Mesothelial cell of epicardium (in vitro differentiated cells): ENCODE measurements at places on chromosomes 2 and 18. TPM values are rescaled to one million over a fixed set of nuclear protein-coding genes. Genes with fewer than 3 reads are reported as not detected.

DNA sequence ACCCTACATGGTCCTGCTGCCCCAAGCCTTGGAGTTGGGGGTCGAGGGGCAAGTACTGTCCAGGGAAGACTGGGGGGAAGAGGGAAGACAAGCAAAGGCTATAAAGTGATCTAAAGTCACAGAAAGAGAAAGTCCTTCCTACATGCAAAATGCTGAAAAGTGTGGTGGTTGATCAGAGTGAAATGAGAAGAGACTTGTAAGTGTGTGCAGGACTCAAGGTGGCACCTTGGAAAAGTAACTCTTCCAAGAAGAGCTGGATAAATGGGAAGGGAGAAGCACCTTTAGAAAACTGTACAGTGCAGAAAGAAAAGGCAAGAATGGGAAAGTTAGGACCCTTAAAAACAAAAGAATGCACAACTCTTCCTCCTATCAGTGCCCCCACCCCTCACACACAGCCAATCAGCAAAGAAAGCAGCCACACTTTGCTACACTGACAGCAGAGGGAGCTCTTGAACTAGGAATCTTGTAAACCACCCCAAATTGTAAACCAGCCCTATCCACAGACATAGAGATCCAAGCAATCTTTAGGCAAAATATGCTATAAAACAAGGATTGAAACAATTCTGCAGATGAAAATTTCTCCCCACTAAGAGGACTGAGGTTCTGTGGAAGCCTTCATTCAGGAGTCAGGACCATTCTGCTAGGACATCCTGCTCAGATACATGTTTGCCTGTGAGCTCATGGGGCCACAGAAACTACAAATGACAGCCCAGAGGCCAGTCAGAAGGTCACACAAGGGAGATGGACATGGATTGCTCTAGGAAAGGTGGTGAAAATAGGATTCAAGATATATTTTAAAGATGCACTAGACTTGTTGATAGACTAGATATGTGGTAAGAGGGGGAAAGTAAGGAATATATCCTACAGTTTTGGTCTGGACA, 146.4 kb downstream of the FTCDNL1 start:
- no peak for DNase-seq

- no peak for DNase-seq
Observed at GRCh38 chr2:158174956-158175355, 73.3 kb downstream of the UPP2 start.

DNA sequence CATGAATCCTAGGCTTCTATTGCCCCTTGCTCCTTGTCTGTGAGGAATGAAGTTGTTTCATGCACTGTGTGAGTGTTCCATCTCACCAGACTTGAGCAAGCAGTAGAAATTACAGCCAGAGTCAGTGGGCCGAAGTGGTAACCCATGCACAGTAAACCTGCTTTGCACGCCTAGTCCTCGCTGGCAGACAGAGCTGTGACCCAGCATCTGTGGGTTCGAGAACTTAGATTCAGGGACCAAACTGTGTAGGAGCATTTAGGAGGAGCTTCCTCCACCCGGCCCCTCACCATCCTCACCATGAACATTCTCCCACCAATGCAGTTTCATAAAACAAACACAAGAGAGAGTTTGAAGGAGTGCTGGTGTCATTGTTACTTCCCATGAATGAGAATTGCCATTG, 21.6 kb upstream of the TEX51 start:
- no peak for DNase-seq

COL4A3 gene
- total RNA-seq: not detected in 3 replicates

DNA sequence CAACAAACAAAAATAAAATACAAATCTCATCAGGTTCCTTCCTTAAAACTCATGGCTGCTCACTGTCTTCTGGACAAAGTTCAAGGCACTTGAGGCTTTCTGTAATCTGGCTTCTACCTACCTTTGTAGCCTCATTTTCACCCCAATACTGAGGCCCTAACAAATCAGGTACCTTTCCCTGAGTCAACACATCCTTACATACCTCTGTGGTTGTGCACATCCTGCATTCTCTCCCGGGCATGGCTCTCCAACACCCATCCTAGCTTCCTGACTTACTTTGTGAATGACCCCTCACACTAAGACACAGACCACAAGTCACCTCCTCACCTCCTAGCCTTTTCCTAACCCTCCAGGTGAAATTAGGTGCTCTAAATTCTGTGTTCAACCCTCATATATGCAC, 190.9 kb downstream of the PID1 start:
- no peak for DNase-seq
